Right lung (tissue), 10 donors: ENCODE measurements at places on chromosomes 16 and 17. TPM values are rescaled to one million over a fixed set of nuclear protein-coding genes. Genes with fewer than 3 reads are reported as not detected.

DNA sequence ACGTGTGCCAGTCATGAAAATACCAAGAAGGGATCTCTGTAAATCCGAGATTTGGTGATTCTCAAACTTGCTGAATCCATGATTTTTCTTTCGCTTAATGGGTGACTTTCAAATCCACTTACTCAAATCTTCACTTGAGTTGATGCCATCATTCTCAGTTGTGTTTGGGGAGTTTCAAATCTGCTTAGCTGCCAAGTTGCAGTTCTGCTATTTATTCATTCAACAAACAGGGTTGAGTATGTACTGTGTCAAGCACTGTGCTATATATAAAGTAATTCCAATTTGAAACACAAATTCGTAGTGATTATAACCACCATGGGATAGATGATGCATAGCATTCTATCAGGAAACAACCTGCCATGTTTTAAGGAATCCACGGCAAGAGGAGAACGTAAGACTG lies 394.3 kb downstream of the CDH13 start:
- no peak for DNase-seq

LSM12 gene
- polyA plus RNA-seq, result 36.2 TPM

DNA sequence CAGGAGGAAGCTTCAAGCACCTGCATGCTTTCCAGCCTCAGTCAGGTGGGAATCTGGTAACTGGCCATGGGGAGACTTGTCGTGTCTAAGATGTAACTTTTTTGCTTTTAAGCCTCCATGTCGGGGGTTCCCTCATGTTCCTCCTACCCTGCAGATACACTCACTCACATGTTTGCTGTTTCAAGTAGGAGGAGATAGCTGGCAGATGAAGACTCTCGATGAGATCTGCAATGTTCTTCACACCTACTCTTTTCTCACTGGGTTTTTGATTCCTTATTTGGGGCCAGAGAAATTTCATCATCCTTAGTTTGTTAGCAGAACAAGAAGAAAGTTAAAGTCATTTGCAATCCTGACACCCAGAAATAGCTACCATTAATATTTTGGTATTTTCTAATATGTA lies 24.7 kb downstream of the UTP4 start:
- DNase-seq, result no peak

DNA sequence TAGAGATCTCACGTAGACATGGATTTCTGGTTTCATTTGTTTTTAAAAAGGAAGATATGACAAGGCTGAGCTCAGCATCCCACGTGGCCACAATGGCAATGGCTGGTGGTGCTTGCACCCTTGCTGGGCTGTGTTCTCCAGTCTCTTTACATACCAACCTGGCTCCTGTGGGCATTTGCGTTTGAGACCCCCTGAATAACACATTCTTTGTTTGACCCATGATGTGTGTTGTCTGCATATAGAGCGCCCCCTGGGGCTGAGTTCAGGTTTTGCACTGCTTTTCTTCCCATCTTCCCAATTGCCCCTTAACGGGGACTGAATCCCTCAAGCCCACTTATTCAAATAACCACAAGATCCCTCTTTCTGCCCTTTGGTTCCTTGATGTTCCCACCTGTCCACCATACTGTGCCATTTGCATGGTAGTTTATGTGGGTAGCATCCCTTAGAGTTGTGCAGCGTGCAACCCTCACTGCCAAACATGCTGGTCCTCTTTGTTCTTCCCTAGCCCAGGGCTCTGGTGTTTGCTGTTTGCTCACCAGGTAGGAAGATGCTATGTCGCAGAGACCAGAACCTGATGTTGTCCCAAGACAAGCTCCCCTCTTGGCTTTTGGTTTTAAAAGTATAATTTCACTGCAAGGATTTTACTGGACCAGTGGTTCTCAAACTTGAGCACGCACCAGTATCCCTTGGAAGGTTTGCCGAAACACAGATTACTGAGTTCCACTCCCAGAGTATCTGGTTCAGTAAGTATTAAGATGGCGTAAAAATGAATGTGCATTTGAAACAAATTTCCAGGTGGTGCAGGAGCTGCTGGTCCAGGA lies 38.5 kb upstream of the NKD1 start:
- DNase-seq, result no peak
